ENCODE measurements at places on chromosomes 2 and 18. TPM values are rescaled to one million over a fixed set of nuclear protein-coding genes. Genes with fewer than 3 reads are reported as not detected.

GRCh38 chr2:174878537-174879147 lies 114.4 kb upstream of the CHRNA1 start:
- DNase-seq = no peak

GRCh38 chr2:122063716-122064115 lies 308.3 kb downstream of the TSN start:
- no peak for DNase-seq

DNA sequence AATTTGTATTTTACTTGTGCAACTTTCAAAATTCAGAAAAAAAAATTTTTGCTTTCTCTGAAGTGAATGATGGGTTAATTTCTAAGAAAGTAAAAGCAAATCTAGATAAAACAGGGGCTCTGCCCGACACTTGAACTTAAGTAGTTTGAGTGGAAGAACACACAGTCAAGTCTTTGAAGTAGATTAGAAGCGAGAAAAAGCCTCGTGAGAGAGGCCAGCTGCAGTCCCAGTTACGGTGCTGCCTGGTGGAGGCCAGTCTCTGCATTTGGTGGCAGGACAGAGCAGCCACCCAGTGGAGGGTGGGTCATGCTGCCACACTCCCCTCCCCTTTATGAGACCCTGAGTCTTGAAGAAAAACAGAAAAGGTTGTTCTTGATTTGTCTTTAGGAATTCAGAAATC lies 81.8 kb downstream of the INPP5D start:
- DNase-seq = no peak

- no peak for DNase-seq
These were observed 830 bp downstream of the CYB5A start for GRCh38 chr18:74290794-74291471.

Gene EDAR
- 0.35 TPM for total RNA-seq

Measured in right lobe of liver (tissue), 6 donors.